DMS 273 treated with DMSO at 0.1 percent for 48 hours (cell line): ENCODE measurements at places on chromosomes 1 and 21.

GRCh38 chr1:28301368-28302174 is 27.3 kb upstream of the MED18 start:
- no peak for DNase-seq

- no peak for DNase-seq
These were observed 195.0 kb upstream of the EDN2 start for GRCh38 chr1:41679531-41679930.

- no peak for DNase-seq
These were observed 185.6 kb upstream of the NRIP1 start for GRCh38 chr21:15250384-15250783.

DNA sequence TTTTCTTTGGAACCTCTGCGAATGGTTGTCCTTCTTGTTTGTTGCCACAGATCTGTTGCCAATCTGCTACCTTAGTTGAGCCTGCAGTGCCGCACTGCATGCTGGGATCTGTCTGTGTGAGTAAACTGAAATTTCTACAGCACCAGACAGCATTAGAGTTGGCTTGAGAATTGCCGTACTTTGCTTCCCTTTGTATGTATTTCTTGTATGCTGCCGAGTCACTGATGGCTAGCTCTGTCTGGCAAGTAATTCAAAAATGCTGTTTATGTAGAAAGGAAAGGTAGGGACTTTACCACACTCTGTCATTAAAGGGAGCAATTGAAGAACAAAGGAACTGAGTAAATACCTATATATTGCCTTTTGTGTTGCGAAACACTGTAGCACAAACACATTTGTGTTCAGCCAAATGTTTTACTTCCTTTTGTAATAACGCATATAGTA is 857.4 kb downstream of the USP25 start:
- DNase-seq = no peak

- DNase-seq = no peak
These were observed 72.0 kb downstream of the ZNF281 start for GRCh38 chr1:200337831-200338230.

DNA sequence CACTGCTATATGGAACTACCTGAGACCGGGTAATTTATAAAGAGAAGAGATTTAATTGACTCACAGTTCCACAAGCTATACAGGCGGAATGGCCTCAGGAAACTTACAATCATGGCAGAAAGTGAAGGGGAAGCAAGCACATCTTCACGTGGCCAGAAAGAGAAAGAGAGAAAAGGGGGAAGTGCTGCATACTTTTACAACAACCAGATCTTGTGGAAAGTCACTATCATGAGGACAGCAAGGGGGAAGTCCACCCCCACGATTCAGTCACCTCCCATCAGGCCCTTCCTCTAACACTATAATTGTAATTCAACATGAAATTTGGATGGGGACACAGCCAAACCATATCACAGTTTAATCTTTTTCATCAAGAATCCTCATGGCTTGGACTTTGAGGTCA is 339.2 kb upstream of the AJAP1 start:
- DNase-seq = no peak

DNA sequence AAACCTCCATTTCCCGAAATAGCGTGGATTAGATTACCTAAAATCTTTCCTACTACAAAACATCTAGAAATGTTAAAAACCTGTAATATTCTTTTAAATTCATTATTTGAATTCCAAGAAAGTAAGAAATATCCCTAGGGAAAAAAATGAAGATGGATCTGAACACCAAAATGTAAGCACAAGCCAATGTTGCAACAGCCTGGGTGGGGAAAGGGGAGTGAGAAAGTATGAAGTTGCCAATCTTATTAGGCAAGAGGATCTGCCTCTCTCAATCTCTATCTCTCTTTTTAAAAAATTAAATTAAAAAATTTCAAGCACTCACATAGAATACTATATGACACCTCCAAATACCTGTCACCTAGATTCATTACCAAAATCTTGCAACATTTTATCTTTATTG is 74.9 kb upstream of the IRF2BP2 start:
- no peak for DNase-seq

DNA sequence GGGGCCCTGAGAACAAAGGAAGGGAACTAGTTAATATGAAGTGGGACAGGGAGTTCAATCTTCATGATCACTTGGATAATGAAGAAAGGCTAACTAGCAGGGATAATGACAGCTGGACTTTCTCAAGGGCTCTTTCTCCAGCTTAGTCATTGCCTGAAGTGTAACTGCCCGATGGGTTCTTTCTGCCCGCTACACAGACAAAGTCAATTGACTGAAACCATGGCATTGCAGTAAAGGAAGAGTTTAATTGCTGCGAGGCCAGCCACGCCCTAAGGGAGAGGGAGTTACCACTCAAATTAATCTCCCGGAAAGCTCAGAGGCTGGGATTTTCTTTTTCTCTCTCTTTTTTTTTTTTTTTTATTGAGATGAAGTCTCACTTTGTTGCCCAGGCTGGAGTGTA is 16.6 kb upstream of the SLC2A5 start:
- no peak for DNase-seq

DNA sequence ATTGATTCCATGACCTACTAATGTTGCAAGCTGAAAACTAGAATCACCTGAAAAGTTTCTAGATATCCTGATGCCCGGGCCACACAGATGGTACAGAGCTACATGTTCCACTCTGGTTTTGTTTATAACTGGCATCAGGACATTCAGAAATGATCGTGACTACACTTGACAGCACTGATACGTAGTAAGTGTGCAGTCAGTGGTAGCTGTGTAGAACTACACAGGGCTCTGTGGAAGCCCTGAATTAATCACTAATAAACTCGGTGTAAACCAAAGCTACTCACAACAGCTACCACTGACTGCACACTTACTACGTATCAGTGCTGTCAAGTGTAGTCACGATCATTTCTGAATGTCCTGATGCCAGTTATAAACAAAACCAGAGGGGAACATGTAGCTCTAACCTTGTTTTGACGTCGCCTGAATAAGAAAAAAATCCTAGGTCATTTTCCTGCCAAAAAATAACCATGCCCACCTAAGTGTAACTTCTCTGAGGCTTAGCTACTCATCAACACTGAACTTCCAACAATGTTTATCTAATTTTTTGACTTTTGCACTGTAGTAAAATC is 149.7 kb downstream of the TGFBR3 start:
- DNase-seq = no peak

DNA sequence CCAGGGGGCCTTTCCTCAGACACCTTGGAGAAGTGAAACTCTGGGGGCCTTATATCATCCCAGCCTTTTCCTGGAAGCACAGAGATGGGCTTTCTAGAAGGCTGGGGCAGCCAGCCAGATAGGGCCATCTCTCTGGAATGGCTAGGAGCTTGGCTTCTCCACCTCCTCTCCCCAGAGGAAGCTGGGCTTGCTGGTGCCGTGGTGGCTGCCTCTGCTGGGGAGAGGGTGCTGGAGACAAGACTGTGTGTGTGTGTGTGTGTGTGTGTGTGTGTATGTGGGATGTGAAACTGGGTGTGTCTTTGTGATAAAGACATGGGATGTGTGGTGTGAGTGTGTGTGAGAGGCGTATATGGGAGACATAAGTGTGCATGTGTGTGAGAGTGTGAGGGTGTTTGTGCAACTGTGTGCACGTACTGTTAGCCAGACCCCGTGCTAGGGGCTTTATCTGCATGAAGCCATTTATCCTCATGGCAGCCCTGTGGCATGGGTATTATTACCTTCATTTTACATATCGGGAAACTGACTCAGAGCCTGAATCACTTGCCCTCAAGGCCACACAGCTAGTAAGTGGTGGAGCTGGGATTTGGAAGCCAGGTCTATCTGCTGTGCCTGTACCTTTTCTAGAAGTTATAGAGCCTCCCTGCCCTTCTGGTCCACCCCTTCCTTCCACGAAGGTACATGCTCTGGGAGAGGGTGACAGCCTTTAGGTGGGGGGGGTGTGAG is 44.2 kb downstream of the PTPRU start:
- no peak for DNase-seq

GRCh38 chr1:247487057-247487456 is 29.2 kb upstream of the OR2B11 start:
- DNase-seq = no peak

GRCh38 chr1:39632682-39633417 is 6.6 kb downstream of the HEYL start:
- no peak for DNase-seq

DNA sequence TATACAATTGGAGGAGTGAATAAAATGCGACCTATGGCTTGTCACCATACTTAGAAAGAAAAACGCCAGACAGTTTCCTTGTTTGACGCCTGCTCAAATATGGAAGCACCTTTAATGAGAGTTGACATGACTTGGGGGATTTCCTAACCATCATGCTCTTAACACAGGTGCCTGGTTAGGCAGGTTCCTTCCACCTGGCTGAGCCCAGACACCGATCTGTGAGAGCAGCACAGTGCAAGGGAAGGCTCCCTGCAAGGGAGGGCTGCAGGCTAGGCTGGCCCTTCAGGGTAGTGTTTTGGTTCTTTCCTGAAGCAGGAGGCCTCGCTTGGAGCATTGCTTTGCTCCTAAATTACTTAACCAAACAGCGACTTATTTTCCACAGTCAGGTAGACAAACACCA is 24.6 kb upstream of the KLHDC8A start:
- DNase-seq = no peak

DNA sequence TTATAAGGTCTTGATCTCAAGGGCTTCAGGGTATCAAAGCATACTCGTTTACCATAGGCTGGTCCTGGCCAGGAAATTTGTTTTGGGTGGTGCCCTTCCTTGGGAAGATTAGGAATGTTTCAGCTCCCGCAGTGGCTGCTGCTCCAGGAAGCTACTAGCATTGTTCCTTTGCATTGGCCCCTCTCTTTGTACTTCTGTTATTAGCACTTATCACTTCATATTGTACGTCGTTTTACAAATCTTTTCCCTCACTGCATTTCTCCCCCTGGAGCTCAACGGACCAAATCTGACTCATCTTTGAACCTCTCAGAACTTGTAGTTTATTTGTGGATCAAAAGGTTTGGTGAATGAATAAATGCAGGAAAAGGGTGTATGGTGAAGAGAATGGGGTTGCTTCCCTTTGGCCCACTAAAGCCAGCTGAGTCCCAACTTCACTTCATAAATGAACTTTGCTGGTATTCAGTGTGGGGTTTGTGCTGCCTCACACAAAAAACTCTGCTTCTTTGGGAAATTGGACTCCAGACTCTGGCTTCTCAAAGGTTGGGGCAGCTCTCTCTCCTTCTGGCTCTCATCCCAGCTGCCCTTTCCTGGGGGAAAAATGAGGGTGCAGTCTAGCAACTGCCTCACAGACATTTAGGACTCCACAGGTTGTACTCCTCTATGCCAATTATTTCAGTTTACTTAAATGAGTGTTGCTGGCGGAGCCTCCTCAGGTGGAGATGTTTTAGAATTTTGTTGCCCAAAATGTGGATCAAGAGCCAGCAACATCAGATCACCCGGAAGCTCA is 5.9 kb downstream of the GNAT2 start:
- DNase-seq = no peak

DNA sequence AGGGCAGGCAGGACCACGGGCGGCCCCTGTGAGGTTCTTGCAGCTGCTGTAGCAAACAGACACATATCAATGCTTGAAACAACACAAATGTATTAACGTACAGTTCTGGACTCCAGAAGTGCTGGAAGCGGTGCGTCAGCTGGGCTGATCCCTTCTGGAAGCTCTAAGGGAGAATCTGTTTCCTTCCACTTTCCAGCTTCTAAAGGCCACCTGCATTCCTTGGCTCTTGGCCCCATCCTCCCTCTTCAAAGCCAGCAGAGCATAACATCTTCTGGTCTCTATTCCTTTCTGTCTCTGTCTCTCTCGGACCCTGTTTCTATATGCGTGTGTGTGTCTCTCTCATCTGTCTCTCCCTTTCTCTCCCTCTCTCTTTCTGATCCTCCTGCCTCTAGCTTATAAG is 102.3 kb downstream of the SPSB1 start:
- no peak for DNase-seq

DNA sequence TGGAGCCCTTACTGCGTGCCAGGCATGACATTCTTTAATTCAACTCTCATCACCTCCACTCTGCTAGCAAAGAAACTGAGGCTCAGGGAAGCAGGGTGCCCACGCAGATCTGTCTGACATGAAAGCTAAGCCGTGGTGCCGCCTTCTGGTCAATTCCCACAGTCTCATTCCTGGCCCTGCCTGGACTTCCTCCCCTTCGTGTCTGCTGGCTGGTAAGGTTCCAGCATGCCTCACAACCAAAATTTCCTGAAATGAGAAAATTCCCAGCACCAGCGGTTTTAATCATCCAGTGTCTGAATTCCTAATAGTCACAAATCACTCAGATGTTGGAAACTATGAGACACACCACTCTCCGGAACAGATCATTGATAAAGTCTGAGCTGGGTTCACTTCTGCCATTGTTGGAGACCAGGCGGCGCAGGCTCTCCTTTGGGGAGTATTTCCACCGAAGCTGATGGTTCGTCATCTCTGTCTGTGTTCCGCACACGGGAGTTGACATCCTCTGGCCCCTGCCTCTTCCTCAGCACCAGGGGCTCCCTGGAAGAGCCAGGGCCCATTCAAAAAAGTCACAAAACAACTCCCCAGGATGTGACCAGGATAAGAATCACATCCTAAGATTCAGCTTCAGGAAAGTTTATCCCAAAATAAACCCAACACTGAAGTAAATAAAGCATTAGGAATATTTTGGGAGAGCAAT is 167.7 kb downstream of the PLPP3 start:
- no peak for DNase-seq

GRCh38 chr1:238409932-238410331 is 519.2 kb upstream of the ZP4 start:
- no peak for DNase-seq

DNA sequence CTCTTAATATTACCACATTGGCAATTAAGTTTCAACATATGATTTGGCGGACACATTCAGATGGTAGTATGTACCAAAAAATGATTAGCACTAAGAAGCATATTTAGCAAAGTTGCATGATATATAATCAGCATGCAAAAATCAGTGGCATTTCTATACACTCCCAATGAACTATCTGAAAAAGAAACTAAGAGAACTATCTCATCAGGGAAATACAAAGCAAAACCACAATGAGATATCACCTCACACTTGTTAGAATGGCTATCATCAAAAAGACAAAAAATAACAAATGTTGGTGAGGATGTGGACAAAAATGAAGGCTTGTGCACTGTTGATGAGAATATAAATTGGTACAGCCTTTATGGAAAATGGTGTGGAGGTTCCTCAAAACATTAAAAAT is 31.4 kb upstream of the DENND1B start:
- DNase-seq = no peak
